HuH-7 (cell line): ENCODE measurements at places on chromosomes 16 and 17.

- no peak for DNase-seq
Observed at GRCh38 chr17:50237901-50238300, 36.4 kb upstream of the TMEM92 start.

DNA sequence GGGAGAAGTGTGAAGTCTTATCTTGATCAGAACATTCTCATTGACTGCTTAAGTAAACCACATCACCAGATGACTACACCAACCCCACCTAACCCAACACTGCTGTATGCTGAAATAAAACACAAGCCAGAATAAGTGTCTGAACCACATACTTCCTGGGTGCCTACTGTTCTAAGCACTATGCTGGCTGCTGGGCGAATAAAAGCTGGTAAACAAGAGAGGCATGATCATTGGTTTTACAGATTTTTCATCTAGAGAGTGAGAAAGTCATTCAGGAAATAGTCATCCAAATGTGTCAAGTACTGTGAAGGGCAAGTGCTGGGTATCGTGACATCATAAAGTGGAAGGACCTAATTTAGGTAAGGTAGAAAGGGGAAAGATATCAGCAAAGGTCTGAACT is 199.0 kb upstream of the SOX9 start:
- no peak for DNase-seq

DNA sequence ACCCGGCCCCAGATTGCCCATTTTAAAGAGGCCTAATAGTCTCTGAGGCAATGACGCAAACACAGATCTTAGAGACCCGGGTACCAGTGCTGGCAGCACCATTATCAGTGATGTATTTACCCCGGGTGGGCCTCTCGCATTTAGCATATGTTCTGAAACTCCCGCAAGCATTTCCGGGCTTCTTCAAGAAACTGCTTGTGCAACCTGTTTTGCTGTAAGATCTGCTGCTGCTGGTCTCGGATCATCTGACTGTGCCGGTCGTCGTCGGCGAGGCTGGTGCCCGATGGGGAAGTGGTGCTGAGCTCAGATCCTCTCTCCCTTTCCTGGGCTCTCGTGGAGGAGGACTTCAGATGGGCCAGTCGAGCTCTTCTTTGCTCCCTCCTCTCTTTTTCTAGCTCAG is 12.5 kb downstream of the CEP295NL start:
- DNase-seq: no peak

DNA sequence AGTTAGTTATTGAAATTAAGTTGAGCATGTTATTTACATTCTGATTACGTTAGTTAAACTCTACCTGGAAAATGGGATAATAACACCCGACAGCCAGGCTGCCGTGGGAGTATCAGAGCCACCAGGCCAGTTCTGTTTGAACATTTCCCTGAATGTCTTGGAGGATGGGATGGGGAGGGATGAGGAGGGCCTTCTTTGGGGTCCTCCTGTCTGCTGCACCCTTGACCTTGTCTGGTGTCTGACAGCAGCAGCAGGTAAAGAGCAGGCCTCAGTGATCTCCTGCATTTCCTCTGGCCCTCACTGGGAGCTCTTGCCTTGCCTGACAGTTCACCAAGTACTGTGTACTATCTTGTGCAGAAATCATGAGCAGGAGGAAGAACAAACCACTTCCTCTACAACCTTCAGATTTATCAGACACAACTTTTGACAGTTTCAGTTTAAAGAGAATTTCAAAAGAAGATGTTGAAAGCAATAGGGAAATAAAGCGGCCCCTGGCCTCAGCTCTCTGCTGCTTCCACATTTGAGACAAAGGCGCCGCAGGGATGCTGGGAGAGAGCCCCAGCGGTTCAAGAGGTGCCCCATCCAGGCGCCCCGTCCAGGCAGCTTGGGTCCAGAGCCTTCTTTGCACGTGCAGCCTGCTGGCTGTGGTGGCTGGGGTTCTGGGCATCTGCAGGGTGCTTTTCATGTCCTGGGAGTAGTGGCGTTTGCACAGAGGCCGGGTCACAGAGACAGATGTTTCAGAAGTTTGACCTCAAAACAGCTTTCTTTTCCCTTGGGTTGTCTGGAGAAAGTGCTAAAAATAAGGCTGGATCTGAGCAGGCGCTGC is 25.3 kb downstream of the CMIP start:
- no peak for DNase-seq

GRCh38 chr16:78903843-78904242 is 696.7 kb downstream of the MAF start:
- no peak for DNase-seq

GRCh38 chr17:1347589-1348323 is 52.3 kb downstream of the YWHAE start:
- no peak for DNase-seq

DNA sequence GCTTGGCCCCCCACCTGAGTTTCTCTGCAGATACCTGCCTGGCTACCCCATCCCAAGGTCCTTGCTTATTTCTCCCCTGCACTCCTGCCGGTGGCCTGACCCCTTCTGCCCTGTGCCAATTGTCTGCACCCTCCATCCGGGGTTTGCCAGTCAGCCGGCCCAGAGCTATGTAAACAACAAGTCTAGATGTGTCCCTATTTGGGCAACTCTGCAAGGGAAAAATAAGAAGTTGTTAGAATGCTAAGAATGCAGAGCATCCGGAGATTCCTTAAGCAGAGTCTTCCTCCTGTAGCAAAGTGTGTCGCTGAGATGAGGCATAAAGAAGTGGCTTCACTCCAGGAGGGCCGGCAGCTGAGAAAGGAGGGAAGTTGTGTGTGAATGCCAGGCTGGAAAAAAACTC is 46.6 kb downstream of the RGS9 start:
- no peak for DNase-seq

DNA sequence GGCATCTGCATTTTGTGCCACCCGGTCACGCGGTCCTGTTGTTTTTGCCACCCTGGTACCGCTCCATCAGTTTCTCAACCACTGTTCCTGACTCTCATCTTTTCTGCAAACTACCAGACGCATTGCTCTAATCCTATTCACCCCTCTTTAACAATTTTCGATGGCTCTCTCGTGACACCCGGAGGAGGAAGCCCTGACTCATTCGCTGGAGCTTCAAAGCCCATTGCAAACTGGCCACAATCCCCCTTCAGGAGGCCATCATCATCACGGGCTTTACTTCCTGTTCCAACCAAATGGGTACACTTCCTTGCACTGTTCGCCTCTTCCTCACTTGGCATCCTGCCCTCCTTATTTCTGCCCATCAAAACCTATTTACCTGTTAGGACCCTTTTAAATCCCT is 155.3 kb downstream of the RGS9 start:
- no peak for DNase-seq

DNA sequence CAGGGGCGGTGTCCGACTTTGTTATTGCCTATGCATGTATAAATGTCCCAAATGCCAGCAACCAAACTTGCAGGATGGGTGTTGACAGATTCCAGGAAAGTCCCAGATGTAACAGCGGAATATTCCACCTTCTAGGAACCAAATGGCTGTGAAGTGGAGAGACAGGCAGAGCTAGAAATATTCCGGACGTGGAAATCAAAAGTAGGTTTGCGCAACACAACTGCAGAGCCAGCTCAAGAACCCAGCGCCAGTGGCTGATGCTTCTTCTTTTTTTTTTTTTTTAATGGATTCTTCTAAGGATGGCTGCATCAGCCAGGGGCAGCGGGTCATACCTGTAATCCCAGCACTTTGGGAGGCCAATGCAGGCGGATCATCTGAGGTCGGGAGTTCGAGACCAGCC is 601.7 kb downstream of the MAF start:
- no peak for DNase-seq

DNA sequence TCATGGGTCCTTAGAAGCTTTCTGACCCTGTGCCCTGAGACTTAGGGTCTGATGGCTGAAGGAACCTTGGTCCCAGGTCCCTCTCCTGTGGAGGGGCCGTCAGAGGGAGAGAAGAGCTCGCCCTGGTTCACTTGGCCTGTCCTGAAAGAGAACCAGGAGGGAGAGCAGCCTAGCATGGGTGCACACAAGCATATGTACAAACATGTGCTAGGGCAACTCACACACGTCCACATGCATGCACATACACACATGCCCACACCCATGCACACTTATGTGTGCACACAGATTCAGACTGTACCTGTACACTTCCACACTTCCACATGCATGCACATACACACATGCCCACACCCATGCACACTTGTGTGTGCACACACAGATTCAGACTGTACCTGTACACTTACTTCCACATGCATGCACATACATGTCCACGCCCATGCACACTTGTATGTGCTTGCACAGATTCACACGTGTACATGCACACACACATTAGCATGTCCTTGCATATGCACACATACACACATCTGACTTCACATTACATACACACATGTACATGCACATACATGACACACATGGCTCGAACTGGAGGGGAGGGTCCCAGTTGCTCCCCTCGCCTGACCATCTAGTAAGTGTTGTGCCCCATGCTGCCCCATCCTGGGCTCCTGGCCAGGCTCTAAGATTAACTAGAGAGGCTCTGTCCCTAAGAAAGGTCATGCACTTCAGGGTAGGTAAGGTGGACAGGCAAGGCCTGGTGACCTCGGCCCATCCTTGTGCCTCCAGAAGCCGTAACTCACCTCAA is 122.0 kb downstream of the METRNL start:
- no peak for DNase-seq

DNA sequence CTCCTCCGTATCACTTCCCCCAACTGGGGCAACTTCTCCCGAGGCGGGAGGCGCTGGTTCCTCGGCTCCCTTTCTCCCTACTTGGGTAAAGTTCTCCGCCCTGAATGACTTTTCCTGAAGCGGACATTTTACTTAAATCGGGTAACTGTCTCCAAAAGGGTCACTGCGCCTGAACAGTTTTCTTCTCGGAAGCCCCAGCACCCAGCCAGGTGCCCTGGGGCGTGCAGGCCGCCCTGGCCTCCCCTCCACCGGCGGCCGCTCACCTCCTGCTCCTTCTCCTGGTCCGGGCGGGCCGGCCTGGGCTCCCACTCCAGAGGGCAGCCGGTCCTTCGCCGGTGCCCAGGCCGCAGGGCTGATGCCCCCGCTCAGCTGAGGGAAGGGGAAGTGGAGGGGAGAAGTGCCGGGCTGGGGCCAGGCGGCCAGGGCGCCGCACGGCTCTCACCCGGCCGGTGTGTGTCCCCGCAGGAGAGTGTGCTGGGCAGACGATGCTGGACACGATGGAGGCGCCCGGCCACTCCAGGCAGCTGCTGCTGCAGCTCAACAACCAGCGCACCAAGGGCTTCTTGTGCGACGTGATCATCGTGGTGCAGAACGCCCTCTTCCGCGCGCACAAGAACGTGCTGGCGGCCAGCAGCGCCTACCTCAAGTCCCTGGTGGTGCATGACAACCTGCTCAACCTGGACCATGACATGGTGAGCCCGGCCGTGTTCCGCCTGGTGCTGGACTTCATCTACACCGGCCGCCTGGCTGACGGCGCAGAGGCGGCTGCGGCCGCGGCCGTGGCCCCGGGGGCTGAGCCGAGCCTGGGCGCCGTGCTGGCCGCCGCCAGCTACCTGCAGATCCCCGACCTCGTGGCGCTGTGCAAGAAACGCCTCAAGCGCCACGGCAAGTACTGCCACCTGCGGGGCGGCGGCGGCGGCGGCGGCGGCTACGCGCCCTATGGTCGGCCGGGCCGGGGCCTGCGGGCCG is 1.6 kb downstream of the HIC1 start:
- peak; percentile 79 for DNase-seq

DNA sequence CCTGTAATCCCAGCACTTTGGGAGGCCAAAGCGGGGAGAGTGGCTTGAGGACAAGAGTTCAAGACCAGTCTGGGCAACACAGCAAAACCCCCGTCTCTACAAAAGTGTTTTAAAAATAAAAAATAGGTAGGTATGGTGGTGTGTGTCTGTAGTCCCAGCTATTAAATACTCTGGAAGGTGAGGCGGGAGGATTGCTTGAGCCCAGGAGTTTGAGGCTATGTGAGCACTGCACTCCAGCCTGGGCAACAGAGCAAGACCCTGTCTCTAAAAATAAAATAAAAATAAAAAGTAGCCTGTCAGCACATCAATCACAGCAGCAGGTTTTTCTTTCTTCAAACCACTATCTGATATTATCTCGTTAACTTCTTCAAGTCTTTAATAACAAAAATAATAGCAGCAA is 1.6 kb downstream of the USP31 start:
- no peak for DNase-seq

GRCh38 chr16:5252791-5253190 is 155.2 kb upstream of the EEF2KMT start:
- DNase-seq: no peak

GRCh38 chr17:48505788-48506187 is 25.0 kb downstream of the HOXB1 start:
- no peak for DNase-seq

DNA sequence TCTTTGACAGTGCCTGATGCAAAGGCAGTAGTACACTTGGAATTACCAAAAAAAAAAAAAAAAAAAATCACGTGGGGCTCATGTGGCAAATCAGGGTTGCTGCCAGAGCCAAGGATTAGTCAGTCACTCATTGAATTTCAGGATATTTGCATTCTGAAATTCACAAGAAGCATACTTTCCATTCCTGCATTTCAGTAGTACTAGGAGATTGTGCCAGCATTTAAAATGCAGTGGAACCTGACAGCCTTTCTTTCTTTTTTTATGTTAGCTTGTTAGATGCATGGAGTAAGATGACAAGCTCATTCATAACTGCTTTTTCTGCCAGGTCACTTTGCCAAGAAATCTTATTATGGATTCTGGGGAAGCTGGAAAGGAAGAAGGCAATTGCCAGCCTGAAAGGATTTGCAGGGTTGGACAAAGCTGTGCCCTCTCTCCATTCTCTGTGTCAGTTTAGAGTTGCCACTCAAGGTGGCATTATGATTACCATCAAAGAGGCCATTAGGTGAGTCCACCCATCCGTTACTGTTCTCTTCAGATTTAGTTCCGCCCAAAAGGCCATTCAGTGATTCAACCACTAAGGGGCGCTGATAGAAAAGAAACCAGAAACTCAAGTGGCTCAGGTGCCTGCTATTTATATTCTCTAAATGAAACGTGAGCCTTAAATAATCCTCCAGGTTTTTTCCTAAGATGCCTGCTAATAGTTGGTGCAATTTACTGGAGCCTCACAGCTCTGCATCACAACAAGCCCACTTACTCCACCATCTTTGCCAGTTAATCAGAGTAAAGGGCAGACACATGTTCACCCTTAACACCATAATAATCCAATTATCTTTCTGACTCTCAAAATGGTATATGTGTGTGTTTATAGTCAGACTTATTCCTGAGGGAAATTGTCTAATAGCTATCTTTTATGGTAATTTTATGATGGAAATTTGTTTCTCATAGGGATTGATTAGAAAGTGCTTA is 59.0 kb downstream of the TANGO6 start:
- DNase-seq: peak; percentile 52
